ENCODE measurements at places on chromosomes 5 and 9.
A peak's percentile ranks its signal among the peaks of the same experiment; 100 is the strongest.

GRCh38 chr9:125470189-125470588 lies 208.6 kb downstream of the GAPVD1 start:
- DNase-seq, result no peak

GRCh38 chr9:68949271-68950000 lies 64.5 kb downstream of the PRKACG start:
- no peak for DNase-seq

DNA sequence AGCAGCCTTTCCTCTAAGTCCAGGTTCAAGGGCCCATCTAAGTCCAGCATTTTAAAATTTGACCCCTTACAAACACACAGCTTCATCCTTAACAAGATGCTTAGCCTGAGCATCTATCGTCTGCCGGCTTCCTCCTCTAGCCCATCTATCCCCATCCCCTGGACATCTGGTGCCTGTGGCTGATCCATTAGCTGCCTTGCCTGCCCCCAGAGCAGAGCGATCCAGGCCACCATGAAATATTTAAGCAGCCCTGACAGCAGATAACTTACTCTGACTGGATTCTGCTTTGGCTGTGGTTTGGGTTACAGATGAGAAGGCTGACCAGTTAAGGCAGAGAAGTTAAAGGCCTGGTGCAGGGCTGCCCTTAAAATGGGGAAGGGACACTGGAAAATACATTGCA lies 30.9 kb upstream of the CPEB4 start:
- DNase-seq, result no peak

GRCh38 chr5:116303340-116303739 lies 218.5 kb downstream of the COMMD10 start:
- no peak for DNase-seq

DNA sequence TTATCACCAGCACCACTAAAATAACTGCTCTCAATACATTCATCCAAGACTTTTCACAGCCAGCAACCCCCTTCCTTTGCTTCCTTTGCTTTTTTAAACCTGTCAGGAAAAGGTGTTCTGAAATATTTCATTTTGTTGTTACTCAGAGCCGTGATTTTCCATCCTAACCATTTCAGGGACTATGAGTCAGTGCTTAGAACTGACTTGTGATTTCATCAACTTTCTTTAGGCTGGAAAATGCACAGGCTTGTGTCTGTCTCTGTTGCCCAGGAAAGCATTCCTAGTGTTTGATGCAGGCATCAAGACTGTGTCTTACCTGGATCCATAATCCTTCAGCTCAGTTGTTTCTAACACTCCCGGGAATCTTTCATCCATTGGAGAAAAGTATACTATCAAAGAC lies 805.6 kb downstream of the BRINP1 start:
- no peak for DNase-seq

GRCh38 chr9:83569326-83569725 lies 31.1 kb upstream of the FRMD3 start:
- DNase-seq, result no peak

GRCh38 chr5:7169240-7169878 lies 226.6 kb upstream of the ADCY2 start:
- no peak for DNase-seq

- no peak for DNase-seq
These were observed 4.7 kb downstream of the NOTCH1 start for GRCh38 chr9:136541179-136541578.

- DNase-seq, result peak; percentile 92
These were observed 487.3 kb downstream of the CCDC171 start for GRCh38 chr9:16039988-16040761.

GRCh38 chr9:90724112-90724511 lies 77.5 kb upstream of the SYK start:
- DNase-seq, result no peak

DNA sequence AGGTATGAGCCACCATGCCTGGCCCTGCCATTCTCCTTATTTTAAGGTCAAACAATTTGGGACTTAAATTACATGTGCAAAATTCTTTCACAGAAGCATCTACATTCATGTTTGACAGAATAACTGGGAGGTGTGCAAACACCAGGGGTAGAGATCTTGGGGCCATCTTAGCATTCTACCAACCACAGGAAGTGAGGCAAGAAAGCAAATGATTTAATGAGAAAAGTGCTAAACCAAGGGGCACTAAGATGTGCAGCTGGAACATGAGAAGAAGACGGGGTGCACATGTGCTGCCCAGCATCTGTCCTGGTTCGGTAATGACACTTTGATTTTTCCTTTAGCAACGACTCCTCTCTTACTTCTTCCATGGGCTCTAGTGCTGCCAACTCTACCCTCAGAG lies 1.2 kb upstream of the F12 start:
- no peak for DNase-seq

DNA sequence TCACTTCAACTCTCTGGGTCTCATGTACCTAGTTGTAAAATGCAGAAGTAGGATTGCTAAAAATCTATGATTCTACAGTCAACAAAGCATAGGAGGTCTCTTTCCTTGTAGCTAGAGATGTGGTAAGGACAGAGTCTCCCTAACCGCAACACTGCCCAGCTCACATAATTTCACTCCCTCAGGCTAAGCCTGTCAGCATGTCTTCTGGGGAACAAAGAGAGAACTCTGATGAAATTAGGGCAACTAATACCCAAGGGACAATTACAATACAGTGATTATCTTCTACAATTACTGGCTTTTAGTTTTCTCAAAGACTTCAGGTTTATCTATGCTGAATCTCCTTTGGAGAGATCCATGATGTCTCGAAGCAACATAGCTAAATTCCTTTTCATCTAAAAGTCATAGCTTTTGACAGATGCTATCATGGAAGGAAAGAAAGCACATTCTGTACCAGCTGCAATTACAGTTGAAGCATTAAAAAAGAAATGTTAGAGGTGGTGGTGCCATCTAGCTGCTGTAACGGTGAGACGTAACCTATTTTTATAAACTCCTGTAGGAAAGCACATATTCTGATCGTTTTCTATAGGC lies 141.1 kb upstream of the TARS1 start:
- peak; percentile 20 for DNase-seq

DNA sequence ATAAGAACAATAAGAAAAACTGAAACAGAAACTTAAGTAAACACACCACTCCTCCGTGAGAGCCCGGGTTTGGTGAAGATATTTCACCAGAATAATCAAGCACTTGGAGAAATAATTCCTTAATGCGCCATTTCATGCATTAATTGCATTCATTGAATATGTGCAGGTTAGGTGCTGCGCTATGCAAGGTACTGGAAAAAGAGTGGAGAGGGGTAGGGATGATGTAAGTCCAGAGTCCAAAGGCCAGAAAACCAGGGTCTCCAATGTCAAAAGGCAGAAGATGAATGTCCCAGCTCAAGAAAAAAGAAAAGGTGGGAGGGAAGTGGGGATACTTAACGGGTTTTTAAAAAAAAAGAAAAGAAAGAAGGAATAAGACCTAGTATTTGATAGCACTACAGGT lies 669 bp upstream of the ZFP37 start:
- DNase-seq, result no peak

- DNase-seq, result no peak
These were observed 803.7 kb downstream of the TLE4 start for GRCh38 chr9:80375477-80375876.

DNA sequence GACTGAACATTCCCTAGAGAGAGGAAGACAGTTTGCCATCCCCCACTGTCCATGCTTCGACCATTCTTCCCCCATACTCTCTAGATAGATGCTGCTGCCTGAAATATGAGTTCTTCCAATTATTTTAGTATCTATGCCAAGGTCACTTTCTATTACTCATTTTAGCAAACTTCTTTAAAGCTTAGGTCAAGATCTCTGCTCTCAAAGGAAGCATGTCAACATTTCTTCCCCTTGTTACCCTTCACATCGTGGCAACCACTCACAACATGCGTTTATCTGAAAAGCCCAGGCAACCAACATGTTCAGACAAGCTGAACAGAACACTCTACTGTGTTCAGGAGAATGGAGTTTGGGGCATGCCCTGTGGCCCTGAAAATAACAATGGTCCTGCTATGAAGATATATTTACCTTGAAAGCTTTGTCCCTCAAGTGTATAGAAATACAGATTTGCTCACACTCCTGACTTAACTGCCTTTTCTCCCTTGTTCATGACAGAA lies 138.4 kb upstream of the KIF2A start:
- DNase-seq, result no peak

DNA sequence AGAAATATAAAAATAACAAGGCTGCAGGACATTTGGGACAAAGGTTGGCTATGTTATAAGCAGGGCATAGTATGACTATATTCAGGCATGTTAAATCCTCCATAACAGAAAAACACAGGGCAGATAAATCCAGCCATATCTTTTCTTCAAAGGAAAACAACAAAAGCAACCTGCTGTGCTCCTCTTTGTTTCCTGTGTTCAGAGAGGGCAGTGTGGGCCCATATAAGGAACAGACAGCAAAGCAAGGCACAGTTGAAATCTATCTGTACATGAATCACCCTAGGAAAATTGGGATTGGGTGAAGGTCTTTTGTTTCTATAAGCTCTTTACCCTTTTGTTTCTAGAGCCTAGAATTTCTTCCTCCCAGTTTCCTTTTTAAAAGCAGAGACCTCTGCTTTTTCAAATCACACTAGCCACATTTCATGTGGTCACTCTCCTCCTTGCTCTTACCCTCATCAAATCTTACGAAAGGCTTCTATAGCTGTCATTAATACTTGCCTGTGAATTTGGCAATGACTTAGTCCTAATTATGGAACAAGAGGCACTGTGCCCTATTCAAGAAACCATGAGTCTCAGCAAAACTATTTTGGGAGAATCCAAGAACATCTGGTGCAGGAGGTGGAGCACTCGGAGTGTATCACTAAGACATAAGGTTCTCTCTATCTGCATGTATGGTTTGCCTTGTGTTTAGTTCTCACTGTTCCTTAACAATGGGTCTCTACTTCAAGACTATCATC lies 1.8 kb downstream of the GZMA start:
- no peak for DNase-seq

GRCh38 chr9:81833563-81834345 lies 94.5 kb upstream of the SPATA31D4 start:
- DNase-seq, result no peak

DNA sequence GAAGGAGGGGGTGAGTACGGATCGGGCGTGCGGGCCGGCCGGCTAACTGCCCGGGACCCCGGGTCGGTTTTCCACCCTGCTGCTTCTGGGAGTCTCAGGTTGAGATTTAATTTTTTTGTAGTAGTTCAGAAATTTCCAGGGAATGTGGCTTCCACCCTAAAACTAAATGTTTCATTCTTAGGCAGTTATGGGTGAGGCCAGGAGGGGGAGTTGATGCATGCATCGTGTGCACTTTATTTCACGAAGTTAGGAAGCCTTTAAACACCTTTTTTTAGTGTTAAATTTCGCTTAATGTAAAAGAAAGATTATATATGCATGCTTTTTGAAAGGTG lies 905 bp downstream of the CDK9 start:
- no peak for DNase-seq

- no peak for DNase-seq
These were observed 496.2 kb downstream of the ARHGEF28 start for GRCh38 chr5:74122175-74122574.

DNA sequence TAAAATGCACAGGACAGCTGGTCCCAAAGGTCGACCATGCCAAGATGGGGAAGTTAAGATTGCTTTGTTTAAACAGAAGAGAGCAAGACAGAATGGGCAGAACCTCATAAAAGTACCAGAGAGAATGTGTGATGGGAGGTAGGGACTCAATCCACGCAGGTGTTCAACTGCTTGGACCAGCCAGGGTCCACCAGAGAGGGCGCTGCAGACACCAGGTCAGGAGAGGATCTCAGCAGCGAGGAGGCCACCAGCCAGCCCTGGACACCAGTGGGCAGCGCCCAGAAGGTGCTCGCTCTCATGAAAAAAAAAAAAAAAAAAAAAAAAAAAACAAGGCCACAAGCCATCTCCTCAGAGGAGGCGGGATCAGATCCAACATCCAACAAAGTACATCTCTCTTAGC lies 81.8 kb downstream of the SHC3 start:
- no peak for DNase-seq

DNA sequence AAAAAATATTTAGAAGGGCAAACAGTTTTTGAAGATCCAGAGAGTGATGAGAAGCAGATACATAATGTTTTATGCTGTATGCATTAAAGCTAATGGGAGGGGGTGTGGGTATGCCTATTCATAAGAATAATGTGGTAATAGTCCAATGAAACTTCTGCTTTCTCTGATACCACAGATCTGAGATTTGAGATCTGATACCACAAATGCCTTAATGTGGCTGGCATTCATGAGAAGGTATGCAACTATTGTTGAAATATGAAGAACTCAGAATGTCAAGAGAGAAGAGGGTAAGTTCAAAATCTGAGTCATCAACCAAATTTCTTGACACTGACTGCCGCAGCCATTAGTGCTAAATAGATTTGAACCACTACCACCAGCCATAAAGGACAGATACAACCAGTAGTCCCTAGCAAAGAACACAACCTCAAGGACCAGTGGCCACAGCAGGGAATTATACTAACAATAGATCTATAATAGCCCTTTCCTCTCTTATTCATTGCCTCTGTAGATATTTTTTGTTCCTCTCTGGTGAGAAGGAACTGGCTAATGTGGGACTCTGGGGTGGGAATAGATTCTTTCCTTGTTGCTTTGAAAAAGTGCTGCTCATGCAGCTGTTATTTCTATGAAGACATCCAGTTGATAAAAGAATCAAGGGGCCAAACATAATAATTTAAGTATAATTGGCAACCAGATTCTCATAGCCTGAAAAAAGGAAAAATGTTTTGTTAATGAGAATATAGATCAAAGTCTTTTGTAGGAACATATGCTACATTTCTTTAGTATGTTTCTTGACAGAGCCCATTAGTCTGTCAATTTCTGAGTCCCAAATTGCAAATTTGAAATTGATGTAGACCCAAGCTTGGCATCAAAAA lies 256.5 kb upstream of the ZNF608 start:
- DNase-seq, result no peak

DNA sequence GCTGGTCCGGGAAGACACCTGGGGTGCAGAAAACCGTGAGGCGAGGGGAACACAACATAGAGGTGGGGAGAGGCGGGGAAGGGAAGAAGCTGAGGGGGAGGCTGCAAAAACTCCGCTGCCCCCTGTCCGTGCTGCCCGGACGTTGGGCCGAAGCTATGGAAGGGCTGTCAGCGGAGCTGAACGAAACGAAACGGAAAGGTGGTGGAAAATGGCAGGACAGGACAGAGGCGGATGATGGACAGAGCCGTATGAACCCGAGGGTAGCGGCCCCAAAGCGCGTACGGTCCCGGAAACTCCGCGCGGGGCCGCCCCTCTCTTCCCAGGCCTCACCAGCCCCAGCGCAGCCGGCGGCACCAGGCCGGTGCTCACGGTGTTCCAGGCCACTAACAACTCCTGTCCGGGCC lies 272 bp downstream of the ANAPC2 start:
- DNase-seq, result no peak

GRCh38 chr5:149801307-149801990 lies 71.3 kb downstream of the PPARGC1B start:
- DNase-seq, result no peak

Measured in smooth muscle cell of the brain vasculature (primary cell).